ENCODE measurements at places on chromosomes 1 and 21.

DNA sequence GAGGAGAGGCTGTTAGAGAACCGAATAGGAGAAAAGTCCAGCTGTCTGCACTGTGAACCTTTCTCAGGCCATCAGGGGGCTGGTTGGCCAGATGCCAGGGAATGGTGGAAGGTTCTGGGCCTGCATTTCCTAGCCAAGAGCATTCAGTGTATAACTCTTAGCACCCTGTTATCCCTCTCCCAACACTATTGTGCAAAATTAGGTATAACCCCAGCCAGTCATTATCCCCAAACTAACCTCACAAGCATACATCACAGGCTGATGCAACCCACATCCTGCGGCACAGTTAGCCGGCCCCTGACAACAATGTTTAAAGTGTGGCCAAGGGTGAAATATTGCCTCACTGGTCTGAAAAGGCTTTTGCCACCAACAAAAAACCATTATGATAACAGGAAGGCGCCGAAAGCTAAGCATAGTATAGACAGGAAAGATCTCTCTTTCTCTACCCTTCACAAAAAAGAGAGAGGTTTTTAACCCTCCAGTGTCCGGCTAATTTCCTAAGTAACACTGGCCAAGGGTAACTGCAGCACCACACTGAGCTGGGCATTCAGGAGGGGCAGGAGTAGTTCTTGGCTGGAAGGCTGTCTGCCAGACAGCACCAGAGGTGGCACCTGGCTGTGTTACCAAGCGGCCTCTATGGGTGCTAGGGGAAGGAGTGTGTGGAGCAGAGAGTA is 77.3 kb upstream of the BCAR3 start:
- DNase-seq = no peak

DNA sequence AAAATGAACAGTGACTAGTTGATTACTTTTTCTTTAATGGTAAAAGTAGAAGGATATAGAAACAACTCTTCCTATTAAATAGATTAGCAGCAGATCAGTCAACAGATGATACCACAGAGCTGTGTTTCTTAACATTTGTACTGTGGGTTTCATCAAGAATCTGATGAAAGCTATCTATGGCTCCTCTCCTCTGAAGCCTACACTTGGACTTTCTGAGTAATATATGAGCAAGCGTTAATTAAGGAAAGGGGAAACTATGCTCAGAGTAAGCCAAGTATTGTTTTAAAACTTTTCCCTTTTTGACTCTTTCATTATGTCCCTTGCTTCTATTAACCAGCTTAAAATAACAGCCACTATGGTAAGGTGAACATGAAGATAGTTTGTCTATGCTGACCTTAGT is 10.8 kb downstream of the ARID4B start:
- DNase-seq = no peak

GRCh38 chr21:14356746-14357145 is 26.2 kb downstream of the HSPA13 start:
- no peak for DNase-seq

DNA sequence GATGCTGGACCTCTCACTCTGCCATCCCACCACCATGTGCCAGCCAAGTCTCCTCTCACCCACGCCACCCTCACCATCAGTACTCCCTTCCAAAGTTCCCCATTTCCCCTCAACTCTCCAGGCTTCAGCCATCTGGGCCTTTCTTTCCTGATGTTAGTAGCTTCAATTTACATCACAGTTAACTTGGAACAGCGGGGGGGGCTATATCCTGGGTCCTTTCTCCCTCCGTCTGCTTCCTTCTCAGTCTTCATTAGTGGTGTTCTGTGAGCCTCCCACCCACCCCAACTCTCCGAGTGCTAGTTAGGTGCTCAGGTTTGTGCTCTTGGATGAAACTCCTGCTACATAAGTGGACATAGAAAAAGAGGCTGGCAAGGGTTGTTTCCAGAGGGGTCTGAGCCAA is 31.9 kb downstream of the KCNC4 start:
- no peak for DNase-seq

GRCh38 chr1:162878000-162878596 is 17.1 kb upstream of the CCDC190 start:
- no peak for DNase-seq

- DNase-seq = no peak
Observed at GRCh38 chr1:67040405-67040804, 13.5 kb downstream of the SLC35D1 start.

DNA sequence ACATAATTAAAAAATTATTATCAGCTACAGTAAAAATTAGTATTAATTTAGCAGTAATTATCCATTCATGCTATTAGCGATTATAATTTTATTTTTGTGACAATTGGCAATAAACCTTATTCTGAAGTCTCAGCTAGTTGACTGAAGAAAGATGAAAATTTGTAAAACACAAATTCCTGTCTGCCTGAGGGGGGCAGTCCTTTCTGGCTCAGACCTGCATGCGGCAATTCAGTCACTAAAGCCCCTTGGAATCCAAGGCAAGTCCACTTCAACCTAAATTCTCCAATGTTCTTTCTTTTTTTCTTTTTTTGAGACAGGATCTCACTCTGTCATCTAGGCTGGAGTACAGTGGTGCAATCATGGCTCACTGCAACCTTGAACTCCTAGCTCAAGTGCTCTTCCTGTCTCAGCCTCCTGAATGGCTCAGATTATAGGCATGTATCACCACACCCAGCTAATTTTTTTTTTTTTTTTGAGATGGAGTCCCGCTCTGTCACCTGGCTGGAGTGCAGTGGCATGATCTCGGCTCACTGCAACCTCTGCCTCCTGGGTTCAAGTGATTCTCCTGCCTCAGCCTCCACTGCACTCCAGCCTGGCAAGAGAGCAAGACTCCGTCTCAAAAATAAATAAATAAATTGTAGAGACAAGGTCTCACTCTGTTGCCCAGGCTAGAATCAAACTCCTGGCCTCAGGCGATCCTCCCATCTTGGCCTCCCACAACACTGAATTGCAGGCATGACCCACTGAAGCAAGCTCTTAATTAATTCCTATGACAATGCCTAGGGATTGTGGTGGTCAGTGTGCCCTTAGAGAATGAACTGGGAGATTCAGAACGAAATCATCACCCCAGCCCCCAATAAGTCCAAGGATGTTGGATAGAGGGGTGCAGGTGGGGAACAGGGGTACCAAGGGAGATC is 24.2 kb upstream of the ITPKB start:
- DNase-seq = no peak

DNA sequence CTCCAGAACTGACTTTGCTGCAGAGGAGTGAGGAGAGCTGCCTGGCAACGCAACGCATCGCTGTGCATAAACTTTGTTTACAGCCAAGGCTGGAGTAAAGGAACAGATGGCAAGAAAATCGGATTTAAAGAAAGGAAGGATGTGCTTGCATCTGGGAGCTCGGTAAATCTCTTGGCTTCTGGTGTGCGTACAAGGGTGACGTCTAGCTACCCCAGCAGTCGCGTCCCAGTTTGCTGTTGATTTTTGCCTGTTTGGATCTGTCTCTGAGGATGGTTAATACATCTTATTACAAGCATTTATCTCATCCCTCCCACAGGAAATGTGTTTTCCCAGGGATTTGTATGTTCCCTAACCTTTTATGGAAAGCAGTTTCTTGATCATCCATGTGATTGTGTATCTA is 73.3 kb upstream of the RALGPS2 start:
- no peak for DNase-seq

DNA sequence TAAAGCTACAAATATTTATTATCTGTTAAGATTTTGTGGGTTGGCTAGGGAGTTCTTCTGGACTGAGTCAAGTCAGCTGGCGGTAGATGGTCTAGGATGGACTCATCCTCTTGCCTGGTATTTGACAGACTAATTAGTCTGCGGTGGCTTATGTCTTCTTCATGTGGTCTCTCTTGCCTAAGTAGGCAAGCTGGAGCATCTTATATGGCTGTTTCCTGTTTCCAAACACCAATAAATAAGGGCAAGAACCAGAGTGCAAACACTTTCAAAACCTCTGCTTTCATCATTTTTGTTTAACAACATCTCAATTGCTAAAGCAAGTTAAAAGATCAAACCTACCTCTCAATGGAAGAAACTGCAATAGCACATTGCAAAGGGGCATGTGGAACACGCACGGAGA is 484.8 kb downstream of the PTPRC start:
- DNase-seq = no peak

- no peak for DNase-seq
Observed at GRCh38 chr1:2240270-2241156, 12.4 kb downstream of the SKI start.

DNA sequence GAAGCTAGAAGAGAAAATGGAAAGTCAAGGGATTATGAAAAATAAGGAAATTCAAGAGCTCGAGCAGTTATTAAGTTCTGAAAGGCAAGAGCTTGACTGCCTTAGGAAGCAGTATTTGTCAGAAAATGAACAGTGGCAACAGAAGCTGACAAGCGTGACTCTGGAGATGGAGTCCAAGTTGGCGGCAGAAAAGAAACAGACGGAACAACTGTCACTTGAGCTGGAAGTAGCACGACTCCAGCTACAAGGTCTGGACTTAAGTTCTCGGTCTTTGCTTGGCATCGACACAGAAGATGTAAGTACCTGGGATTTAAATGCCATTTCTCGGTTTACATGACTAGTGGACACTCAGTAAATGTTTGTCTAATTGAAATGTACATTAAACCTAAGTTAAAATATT is 40.0 kb downstream of the CENPF start:
- no peak for DNase-seq

DNA sequence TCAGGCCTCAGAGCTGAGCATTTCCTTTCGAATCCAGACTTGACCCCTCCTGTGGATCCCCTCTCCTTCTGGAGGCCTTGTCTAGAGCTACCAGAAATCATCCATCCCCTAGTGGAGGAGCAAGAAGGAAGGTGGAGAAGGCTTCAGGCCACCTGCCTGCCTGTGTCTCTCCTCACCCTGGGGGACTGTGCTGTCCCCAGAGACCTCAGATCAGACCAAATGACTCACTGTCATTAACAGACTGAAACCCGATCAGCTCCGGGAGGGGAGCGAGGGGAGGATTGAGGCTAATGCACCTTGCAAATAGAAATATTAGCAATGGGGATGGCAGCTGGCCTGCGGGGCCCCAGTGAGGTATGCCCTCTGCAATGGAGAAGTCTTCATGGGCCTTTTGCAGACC is 2.1 kb downstream of the MYBPH start:
- no peak for DNase-seq

- DNase-seq = no peak
Observed at GRCh38 chr1:83860490-83861221, 138.3 kb downstream of the TTLL7 start.

- no peak for DNase-seq
Observed at GRCh38 chr1:37052120-37052519, 17.8 kb upstream of the GRIK3 start.

DNA sequence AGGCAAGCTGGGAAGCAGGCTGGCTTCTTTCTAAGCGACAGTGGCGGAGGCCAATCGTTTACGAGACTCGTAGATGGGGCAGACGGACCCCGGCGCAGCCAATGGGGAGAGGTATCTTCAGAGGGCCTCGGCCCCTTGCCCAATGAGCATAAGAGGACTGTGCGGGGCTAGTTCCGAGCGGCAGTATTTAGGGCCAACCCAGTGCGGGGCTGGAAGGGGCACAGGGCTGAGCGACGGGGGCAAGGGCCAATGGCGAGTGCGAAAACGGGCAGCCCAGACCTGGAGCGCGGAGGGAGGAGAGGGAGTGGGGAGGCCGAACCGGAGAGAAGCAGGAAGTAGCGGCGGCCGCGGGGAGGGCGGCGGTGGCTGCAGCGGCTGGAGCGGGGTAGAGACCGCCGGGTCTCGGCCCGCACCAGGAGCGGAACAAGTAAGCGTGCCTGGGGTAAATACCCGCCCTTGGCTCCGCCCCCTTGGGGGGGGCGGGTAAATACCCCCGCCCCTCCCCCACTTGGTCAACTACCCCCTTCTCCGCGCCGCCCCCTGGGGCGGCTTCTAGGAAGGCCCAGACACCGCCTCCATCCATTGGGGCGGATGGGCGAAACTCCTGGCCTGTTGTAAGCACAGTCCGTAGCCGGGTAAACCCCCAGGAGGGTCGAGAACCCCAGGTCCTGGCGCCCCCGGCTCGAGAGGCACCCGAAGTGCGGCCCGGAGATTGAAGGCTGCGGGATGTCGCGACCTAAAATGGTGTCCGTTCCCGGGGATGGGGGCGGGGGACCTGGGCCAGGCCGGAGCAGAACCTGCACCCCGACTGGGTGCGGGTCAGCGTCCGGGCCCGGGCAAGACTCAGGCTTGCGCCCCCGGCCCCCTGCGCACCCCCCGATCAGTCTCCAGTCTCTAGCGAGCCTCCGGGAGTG is at the start of gene ZNF687:
Gene ZNF687 (plus strand): TSS at position 331 of the 914 bp plus-strand sequence. CDS start 3,993 bp downstream, outside the sequence.
- peak; percentile 100 for DNase-seq

DNA sequence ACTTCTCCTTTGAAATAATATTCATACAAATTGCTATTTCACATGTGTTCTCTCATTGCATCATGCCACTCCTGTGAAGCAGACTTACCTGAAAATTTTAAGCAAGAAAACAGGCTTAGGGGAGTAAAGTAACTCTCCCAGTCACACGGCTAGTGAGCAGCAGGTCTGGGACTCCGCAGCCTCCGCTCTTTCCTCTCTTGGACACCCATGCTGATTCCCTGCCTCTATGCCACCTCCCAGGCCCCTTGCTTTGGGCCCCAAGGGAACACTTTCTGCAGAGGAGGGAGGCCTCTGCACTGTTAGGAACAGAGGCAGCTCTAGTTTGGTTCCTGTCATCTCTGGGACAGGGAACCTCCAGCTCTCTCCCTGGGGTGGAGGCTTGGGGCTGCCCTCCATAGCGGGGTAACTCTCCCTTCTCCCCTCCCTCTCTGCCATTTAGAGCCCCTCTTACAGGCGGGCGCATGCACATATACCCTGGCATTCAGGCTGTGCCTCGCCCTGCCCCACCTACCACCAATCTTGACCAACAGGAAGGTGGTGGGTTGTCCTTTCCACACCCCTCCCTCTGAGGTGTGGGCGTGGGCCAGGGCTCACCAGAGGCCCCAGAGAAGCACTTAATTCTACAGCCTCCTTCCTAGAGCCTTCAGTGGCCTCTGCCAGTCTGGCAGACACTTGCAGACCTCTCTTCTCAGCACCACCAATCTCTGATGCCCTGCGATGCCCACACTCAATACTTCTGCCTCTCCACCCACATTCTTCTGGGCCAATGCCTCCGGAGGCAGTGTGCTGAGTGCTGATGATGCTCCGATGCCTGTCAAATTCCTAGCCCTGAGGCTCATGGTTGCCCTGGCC is at the start of gene RXFP4:
Gene RXFP4 (plus strand): TSS at position 646 of the 852 bp plus-strand sequence. CDS start 72 bp downstream, at position 718.
- DNase-seq = no peak

GRCh38 chr1:223106856-223107255 is 36.2 kb downstream of the TLR5 start:
- DNase-seq = no peak

GRCh38 chr1:173134029-173134428 is 73.1 kb downstream of the TNFSF4 start:
- DNase-seq = no peak

Data from NCI-H187 treated with DMSO at 0.1 percent for 48 hours (cell line).